ENCODE measurements at places on chromosomes 3 and 15.
A peak's percentile ranks its signal among the peaks of the same experiment; 100 is the strongest.

DNA sequence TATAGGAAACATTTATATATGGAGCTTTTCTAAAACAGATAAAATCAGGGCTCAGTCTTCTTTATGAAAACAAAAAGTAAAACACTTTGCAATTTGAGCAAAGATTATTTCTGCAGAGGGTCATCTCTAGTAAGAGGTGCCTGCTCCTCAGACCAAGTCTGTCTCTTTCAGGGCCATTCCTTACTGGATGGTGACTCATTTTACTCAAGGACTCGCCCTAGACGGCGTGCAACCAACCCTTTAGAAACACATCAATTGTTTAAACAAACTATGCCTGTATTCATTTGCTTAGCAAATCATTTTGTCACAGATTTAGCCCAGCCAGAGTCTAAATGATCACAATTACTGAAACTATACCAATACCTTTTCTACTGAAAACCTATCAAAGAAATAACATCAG, 242.8 kb upstream of the ICE2 start:
- peak; percentile 12 for DNase-seq

DNA sequence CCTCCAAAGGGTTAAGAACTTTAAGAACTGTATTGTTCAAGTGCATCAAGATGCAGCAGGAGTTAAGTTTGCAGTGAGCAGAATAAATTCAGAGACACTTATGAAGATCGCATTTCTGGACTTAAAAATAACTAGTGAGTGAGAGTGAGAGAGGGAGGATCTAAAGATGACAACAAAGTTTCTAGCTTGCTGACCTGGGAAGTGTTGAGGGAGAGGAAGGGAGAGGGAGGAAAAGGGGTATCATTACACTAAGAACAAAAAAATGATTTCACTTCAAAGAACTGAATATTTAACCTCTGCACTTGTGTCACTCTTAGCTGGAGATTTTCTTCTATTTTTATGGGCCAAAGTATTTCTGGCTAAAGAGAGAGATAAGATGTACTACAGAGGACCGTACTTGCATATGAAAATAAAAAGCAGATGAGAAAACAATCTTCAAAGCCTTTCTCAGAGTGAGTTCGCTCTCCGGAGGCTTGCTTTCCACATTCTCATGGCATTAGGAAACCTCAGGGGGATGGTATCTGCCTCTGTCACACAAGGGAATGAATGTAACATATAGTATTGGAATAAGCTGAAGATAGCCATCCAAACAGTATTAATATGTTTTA, 91.4 kb upstream of the TJP1 start:
- no peak for DNase-seq

DNA sequence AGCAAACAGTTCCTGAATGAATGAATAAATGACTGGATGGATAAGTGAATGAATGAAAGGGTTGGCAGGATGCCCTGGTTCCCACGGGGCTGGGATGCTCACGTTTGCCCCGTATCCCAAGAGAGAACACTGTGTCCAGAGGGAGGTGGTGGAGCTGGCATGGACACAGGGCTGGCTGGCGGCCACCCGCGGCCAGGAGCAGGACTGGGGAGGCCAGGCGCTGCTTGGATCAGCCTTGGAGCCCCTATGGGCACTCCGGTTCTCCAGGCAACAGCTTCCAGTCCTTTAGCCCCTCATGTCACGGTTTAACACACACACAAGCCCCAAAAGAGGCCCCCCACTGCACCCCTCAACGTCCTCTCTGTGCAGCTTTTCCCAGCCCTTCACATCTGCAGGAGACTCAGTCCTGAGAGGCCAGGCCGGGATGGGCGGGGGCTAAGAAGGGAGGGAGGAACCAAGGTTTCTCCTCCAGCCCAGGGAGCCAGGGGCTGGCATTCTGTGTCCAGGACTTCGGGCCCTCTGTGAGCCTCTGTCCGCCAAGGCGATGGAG, 86.0 kb upstream of the ALDH1L1 start:
- DNase-seq = no peak

DNA sequence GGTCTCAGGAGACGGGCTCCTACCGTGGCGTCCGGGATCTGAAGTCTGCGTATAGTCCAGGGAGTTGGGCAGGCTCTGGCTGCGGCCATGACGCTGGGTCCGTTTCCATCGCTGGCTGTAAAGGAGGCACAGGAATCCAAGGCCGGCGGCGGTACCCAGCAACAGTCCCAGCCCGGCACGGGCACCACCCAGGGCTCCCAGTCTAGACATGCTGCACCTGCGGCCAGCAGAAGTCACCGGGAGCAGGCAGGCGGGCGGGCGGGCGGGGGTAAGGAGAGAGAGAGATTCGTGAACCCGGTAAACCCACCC, 526 bp downstream of the RMDN3 start:
- DNase-seq = no peak

- no peak for DNase-seq
These were observed 598.7 kb downstream of the IGSF11 start for GRCh38 chr3:118435851-118436350.

GRCh38 chr3:47035645-47036044, 56.2 kb downstream of the NBEAL2 start:
- DNase-seq = peak; percentile 86

GRCh38 chr15:69734699-69735098, 282.1 kb downstream of the RPLP1 start:
- DNase-seq = no peak

- peak; percentile 90 for DNase-seq
These were observed 320.3 kb upstream of the TGFBR2 start for GRCh38 chr3:30286007-30286669.

DNA sequence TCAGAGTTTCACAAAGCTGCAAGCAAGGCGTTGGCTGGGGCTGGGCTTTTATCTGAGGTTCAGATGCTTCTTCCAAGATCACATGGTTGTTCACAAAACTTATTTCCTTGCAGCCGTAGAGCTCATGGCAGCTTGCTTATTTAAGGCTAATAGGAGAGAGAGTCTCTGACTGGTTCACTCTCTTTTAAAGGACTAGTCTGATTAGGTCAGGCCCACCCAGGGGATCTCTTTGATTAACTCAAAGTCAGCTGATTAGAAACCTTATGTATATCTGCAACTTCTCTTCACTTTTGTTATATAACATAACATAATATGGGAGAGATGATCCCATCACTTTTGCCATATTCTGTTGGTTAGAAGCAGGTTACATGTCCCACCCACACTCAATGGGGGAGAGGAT, 99.9 kb upstream of the CCNL1 start:
- DNase-seq = no peak

- DNase-seq = no peak
These were observed 43.6 kb downstream of the FNDC3B start for GRCh38 chr3:172082820-172083513.

GRCh38 chr3:101780661-101781060, 1.6 kb downstream of the NXPE3 start:
- DNase-seq = peak; percentile 52

GRCh38 chr3:116020989-116021388, 397.7 kb downstream of the GAP43 start:
- no peak for DNase-seq

GRCh38 chr3:173586166-173586565, 188.6 kb downstream of the NLGN1 start:
- no peak for DNase-seq

DNA sequence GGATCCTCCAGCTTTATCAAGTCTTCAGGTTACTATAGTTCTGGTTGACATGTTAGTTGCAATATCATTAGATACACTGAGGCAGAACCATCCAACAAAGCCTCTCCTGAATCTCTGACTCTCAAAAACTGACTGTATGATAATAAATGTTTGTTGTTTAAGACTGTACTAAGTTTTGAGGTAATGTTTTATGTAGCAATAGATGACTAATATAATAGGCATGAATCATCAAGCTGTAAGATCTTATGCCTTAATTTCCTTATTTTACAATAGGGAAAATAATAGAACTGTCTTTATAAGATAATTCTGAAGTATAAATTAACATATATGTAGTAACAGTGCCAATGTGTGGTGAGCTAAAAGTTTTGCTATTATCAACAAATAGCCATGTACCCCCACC, 88.9 kb upstream of the TBC1D5 start:
- DNase-seq = no peak

GRCh38 chr3:177565981-177566380, 368.7 kb upstream of the TBL1XR1 start:
- no peak for DNase-seq
